ENCODE measurements at places on chromosomes 12 and 14.

GRCh38 chr14:95204705-95205104 is 47.4 kb upstream of the DICER1 start:
- no peak for DNase-seq

GRCh38 chr14:91898372-91898771 is 31.0 kb upstream of the TC2N start:
- DNase-seq, result no peak

GRCh38 chr12:10672231-10672868 is 1.5 kb downstream of the STYK1 start:
- no peak for DNase-seq

GRCh38 chr12:46214668-46215436 is 54.0 kb downstream of the SLC38A1 start:
- no peak for DNase-seq

GRCh38 chr14:22900081-22900799 is 17.2 kb downstream of the REM2 start:
- DNase-seq, result peak; percentile 78

DNA sequence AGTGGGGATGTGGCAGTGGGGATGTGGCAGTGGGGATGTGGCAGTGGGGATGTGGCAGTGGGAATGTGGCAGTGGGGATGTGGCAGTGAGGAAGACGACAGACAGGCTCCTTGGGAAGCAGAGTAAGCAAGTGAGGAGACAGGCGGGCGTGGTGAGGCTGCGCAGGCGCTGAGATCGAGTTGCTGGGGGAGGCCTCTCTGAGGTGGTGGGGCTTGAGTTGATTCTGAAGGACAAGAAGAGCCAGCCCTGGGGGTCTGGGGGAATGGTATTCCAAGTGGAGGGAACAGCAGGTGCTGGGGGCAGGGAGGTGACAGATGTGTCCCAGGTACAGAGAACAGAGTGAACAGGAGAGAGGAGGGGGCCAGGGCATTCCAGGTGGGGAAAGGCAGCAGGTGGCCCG is 33.8 kb upstream of the TSPAN9 start:
- no peak for DNase-seq

GRCh38 chr12:15830538-15830937 is 41.4 kb upstream of the EPS8 start:
- peak; percentile 90 for DNase-seq

DNA sequence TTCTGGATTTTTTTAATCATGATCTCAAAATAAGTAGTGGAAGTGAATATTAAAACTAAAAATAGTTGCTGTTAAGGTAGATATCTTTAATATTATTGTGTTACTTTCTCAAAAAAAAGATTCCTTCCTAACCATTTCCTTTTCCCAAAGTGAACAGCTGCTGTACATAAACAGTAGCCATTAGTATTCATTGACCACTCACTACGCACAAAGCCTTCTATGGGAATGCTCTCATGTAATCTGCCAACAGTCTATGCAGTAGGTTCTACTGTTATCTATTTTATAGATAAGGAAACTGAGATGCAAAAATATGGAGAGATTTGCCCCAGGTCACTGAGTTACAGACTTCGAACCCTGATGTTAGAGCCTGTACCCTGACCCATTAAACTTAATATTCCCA is 32.1 kb downstream of the ZFP36L1 start:
- DNase-seq, result no peak

GRCh38 chr12:96698965-96699364 is 208.1 kb upstream of the NEDD1 start:
- no peak for DNase-seq

DNA sequence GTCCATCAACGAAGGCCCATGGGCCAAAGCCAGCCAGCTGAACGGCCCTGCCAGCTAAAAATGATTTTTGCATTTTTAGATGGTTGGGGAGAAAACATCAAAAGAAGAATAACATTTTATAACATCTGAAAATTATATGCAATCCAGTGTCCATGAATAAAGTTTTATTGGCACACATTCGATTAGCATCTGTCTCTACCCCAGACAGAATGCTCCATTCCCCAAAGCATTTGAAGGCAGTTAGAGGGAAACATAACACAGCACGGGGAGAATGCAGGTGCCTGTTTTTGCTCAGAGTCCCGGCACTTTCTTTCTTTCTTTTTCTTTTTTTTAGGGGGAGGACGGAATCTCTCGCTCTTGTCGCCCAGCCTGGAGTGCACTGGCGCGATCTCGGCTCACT is 110.7 kb downstream of the ZNF664 start:
- no peak for DNase-seq

- peak; percentile 46 for DNase-seq
These were observed 413.8 kb upstream of the TMTC1 start for GRCh38 chr12:30197392-30198057.

GRCh38 chr14:66036547-66036946 is 449.6 kb upstream of the CCDC196 start:
- no peak for DNase-seq

- no peak for DNase-seq
These were observed 41.2 kb upstream of the TMED10 start for GRCh38 chr14:75217508-75218206.

- DNase-seq, result no peak
These were observed 1.4 kb downstream of the LRP10 start for GRCh38 chr14:22872833-22873520.

- no peak for DNase-seq
These were observed 46.6 kb downstream of the ATF7 start for GRCh38 chr12:53579545-53579955.

DNA sequence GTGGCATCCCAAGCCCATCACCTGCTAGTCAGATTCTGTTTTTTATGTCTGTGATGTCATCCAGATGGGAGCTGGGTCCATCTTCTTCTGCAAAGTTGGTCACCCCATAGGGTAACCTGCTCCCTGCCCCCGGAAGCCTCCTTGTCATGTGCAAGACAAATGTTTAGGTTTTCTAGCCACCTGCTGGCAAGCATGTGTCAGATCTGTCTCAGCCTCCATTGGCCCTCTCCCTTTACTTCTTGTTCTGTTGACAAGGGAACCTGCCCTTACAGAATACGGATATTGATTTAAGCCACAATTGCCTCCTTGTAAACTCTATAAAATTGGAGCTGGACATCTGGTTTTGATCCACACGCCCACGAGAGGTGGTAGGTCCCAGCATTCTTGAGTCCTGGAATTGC is 7.5 kb downstream of the NTF3 start:
- DNase-seq, result peak; percentile 17

GRCh38 chr12:6641131-6641530 is 5.4 kb upstream of the LPAR5 start:
- DNase-seq, result no peak

- DNase-seq, result peak; percentile 81
These were observed 201.6 kb upstream of the NUDT4 start for GRCh38 chr12:93176165-93176564.

DNA sequence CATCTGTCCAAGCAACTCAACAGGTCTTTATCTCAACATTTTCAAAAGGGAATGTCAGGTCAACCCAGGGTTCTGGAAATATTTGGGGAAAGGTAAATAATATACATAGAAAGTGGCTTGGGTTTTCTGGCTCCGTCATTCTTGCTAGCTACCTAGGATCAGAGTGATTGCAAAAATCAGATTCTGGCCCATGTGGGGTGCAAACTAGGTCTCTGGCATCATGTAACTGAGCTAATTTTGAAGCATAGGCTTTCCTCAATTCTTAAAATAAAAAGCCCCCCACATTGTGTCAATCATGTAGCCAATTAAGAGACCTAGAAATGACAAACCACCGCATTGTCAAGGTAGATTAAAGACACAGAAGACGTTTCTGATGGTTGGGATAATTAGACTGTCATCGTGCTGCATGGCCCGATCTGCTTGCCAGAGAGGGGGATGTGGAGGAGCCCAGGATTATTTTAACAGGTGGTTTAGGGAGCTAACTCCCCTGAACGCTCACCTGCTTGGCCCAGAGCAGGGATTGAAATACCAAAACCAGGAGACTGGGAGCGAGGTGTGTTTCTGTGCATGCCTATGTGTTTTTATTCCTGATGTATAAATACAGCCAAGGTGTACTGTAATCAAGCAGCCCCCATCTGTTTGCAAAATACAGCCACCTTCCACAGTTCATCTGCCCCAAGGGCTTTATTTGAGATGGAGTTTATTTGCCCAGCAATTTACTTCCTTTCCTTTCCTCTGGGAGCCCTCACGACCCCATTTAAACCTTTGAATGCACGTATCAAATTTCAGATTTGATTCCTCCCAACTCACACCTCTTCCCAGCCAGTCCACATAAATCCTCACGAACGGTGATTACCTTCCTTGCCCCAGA is 189.5 kb downstream of the TTC8 start:
- DNase-seq, result no peak

- DNase-seq, result peak; percentile 95
These were observed 43.4 kb downstream of the ELK3 start for GRCh38 chr12:96237465-96238077.

GRCh38 chr14:56844406-56845002 is 34.2 kb upstream of the OTX2 start:
- DNase-seq, result no peak

GRCh38 chr12:62371661-62372060 is 95.0 kb upstream of the MON2 start:
- DNase-seq, result no peak

- DNase-seq, result no peak
These were observed 496.8 kb downstream of the EGLN3 start for GRCh38 chr14:33454022-33454595.

- DNase-seq, result no peak
These were observed 286.7 kb upstream of the CRY1 start for GRCh38 chr12:107379852-107380567.

- DNase-seq, result no peak
These were observed 1.2 kb upstream of the WDR20 start for GRCh38 chr14:102138535-102138934.

DNA sequence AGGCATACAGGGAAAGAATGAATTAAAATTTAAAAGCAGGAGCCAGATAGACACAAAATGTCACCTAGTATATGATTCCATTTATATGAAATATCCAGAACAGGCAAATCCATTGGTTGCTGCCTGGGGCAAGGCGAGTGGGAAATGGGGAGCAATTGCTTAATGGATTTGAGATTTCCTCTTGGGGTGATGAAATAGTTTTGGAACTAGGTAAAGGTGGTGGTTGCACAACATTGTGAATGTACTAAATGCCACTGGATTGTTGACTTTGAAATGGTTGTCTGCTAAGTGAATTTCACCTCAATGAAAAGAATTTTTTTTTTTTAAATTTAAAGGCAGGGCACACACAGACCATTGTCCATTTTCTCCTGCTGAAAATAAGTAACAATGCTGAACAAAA is 61.9 kb downstream of the ABCC9 start:
- DNase-seq, result no peak

- DNase-seq, result peak; percentile 84
These were observed 58.7 kb downstream of the SSH1 start for GRCh38 chr12:108798551-108799221.

GRCh38 chr14:90111895-90112534 is 50.2 kb downstream of the KCNK13 start:
- peak; percentile 89 for DNase-seq

DNA sequence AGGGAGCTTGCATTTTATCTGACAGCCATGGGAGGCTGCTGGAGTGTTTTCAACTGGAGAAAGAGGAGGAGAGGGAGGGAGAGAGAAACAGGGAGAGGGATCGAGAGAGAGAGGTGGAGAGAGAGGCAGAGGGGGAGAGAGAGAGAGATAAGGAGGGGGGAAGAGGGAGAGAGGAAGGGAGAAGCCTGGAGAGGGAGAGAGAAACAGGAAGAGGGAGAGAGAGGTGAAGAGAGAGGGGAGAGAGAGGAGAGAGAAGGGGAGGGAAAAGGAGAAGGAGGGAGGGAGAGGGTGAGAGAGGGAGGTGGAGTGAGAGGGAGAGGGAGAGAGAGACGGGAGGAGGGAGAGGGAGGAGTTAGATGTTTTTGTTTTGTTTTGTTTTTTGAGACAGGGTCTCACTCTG is 45.6 kb downstream of the DNAH10 start:
- peak; percentile 21 for DNase-seq

- DNase-seq, result no peak
These were observed 3.1 kb downstream of the FUT8 start for GRCh38 chr14:65415613-65416012.

GRCh38 chr14:68681256-68682011 is 111.4 kb downstream of the ZFP36L1 start:
- DNase-seq, result peak; percentile 54

DNA sequence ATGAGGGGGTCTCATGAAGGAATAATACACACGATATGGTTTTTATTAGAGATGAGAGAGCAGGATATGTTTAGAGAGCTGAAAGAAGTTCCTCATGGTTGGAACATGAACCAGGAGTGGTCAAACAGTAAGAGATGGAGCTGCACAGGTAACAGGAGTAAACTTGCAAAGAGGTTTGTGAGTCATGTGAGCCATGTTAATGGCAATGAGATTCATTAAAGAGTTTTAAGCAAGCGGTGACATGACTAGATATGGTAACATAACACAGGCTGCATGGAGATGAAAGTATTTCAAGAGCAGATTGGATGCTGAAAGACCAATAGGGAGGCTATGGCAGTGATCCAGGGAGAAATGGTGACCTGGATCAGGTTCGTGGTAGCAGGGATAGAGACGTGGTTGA is 62.6 kb upstream of the SSTR1 start:
- DNase-seq, result no peak

DNA sequence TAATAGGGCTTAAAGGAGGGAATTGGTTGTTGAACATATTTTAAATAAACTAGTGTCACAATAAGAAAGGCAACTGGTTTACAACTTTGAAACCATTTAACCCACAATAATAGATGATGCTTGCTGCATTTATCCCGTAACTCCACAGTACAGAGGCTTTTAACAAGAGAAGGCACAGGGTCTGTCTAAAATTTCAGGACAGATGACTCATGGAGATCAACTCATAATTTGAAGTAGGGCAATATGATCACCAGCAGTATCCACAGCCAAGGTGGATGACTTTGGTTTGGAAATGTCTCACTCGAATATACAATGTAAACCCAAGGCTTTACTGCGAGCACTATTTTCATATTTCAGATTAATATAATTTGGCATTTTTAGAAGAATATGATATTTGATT is 340.2 kb downstream of the LRIG3 start:
- DNase-seq, result no peak

- DNase-seq, result peak; percentile 47
These were observed 1202.3 kb downstream of the GALC start for GRCh38 chr14:86790408-86791364.

DNA sequence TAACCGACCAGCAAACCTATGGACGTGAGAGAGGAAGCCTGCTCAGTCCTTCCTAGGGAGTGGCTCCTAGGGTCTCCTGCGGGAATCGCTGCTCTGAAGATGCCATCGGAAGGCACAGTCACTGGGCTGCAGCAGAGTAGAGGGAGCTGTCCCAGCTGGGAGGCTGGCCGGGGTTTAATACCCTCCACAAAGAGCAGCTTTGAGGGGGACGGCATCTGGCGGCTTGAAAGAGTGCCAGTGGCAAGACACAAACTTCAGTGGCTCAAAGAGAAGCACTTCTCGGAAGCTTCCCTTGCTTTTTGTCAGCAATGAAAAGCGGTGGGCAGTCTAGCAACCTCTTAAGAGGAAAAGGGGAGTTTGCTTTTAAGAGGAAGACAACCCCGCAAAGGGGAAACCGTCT is 114.6 kb downstream of the TMEM132C start:
- DNase-seq, result no peak

- no peak for DNase-seq
These were observed 981 bp downstream of the FLVCR2 start for GRCh38 chr14:75579338-75579864.
